IPS DF 6.9 (cell line): ENCODE measurements at places on chromosomes 3 and 15.

DNA sequence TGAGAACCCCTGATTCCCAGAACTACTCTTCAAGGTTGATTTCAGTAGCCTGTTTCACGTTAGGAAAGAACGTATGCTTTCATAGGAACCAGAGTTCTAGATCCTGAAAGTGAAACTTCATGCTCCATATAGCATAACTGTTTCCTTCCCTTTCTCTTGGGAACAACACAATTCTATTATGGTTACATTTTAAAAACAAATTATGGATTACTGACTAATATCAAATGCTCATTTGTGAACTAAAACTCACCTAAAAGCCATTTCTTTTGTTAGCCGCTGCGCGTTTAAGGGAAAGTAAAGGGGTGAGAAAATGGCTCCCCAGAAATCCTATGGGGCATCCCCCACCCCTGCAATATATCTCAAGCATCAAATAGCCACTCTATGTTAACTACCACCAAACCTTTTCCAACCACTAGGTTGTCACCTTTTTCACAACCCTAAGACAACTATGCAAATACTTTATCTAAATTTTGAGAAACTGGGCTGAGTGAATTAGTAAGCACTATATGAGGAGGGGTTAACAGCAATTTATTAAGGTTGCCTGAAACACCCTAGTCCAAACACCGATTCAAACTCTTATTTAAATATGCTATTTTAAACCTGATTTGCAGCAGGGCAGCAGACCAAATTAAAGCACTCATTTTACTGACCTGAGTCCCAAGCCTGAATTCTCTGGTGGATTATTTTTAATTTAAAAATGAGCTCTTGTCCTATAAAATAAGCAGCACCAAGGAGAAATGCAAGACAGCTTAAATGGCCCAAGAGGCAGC is 2.4 kb downstream of the SIAH2 start:
- DNase-seq, result no peak

DNA sequence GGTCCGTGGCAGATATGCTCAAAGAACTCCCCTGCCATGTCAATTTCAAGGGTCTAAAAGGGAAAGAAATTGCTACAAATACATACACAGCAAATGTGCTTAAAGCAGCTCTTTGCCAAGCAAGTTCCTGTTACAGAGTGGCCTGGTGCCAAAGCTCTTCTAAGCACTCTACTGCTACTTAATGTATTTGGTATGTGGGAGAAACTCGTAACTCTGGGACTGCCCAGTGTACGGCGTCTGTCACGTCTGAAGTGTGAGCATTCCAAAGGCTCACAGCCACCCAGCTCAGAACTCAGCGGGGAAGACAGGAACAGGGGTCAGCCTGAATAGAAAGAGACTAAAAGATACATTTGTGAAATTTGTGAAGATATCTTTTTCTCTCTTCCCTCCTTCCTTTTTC is 54.6 kb downstream of the RBMS3 start:
- DNase-seq, result no peak

- DNase-seq, result no peak
These were observed 27.4 kb upstream of the SLCO2A1 start for GRCh38 chr3:134057006-134057653.

DNA sequence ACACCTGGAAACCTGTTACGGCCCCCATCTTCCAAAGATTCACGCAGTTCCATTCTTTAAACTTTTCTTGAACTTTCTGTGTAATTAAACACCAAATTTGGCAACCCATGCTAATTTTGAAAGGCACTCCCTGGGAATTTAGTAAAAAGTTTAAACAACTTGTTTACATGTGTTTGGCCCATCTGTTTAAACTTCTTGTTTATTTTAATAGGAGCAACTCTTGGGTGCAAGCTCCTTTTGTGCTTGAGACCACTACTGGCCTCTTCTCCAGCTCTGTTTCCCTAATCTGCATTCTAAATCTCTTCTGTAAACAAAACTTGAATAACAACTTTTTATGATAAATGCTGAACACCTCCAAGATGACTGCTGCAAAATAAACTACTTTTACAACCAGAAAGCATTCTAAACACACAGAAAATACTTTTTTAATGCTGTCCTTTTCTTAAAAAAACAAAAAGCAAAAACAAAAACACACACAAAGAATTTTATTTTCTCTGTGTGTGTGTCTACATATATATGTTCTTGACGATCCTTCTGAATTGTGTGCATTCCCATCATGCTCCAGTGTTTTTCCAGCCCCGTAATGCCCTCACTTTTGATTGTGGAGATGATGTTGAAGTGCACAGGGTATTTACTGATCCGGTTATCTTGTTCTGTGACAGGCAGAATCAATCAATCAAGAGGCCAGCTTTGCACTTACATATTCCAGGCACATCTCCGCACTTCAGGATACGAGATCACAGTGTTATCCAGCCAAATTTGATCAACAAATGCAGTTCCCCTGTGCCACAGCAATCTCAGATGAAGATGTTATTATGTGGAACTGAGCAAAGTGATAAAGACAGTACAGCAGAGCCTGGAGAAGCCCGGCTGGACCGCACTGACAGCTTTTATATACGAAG is 416.9 kb downstream of the FOXP1 start:
- DNase-seq, result no peak

- no peak for DNase-seq
These were observed 39.7 kb downstream of the MEF2A start for GRCh38 chr15:99605490-99605931.

- no peak for DNase-seq
These were observed 67.4 kb downstream of the FBLN2 start for GRCh38 chr3:13616359-13616758.

GRCh38 chr3:33044676-33045075 is 52.3 kb downstream of the GLB1 start:
- DNase-seq, result no peak

GRCh38 chr3:50288387-50289007 is 3.7 kb downstream of the IFRD2 start:
- no peak for DNase-seq

- no peak for DNase-seq
These were observed 4.3 kb downstream of the ISL2 start for GRCh38 chr15:76340803-76341365.
